ENCODE measurements at places on chromosomes 11 and 22.
A peak's percentile ranks its signal among the peaks of the same experiment; 100 is the strongest.

DNA sequence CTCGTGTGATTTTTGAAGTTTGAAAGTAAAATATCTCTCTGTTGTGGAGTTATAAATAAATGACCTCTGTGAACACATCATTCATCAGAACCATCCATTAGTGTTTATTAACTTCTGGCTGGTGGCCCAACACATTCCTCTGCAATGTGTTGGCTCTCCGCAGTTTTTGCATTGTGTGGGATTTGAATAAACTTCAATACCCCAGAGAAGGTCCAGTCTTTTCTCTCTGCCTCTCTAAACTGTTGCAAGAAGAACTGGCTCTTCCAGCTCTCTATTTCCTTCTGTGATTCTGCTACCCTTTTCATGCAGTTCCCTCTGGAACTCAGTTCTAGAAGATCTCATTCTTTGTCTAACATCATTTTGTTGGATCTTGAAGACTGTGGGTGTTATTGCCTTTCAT is 125.0 kb upstream of the ARHGAP42 start:
- no peak for DNase-seq

DNA sequence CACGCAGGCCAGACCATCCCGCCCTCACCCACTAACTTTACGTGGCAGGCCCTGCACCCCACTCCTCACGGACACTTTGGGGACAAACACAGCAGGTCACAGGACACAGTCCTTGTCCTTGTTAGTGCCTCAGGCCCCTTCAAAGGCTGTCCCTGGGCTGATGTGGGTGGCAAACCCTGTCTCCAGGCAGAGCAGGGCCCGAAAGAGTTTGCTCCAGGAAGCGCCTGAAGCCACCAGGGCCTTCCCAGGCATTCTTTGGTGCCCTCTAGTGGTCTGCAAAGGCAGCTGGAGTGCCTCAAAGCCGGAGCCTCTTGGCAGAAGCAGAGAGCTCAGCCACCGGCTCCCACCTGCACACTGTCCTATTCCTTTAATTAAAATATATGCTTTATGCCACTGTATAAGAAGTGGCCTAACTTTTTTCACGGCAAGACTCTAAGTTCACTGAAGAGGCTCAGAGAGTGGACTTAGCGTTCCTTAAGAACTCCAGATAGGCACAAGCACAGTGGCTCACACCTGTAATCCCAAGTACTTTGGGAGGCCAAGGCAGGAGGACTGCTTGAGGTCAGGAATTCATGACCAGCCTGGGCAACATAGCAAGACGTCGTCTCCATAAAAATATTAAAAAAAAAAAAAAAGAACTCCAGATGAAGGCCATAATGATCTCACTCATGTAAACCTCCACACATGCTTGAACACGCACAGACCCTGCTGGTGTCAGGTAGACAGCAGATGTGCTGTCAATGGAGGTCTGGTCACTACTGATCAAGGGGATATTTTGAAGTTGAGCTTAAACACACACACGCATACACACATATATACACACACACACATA is 11.1 kb downstream of the TXN2 start:
- peak; percentile 68 for DNase-seq

- no peak for DNase-seq
Observed at GRCh38 chr11:35035894-35036408, 103.0 kb upstream of the CD44 start.

DNA sequence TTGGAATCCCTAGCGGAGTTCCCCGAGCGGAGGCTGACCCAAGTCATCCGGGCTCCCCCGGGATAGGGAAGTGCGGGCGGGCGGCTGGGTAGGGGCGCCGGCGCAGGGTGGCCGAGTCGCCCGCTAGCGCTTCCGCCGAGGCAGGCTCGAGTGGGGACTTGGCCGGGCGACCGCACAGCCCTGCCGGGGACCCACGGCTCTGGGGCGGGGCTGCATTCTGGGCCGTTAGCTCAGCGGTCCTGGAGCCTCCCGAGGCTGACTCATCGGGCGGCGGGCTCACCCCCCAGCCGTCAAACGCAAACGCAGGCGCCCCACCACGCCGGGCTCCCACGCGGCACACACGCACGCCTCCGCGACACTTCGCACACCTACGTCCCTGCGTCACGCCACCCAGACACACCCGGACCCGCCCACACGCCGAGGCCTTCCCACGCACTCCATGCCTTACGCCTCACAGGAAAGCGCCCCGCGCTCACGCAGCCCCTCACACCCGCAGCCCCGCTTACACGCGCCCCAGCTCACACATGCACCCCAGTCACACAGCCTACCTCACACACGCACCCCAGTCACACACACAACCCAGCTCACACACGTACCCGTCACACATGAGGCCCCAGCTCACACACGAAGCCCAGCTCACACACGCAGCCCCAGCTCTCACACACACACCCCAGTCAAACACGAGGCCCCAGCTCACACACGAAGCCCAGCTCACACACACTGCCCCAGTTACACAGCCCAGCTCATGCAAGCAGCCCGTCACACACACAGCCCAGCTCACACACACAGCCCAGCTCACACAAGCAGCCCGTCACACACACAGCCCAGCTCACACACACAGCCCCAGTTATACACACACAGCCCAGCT is 1.2 kb downstream of the PHLDB1 start:
- peak; percentile 78 for DNase-seq

DNA sequence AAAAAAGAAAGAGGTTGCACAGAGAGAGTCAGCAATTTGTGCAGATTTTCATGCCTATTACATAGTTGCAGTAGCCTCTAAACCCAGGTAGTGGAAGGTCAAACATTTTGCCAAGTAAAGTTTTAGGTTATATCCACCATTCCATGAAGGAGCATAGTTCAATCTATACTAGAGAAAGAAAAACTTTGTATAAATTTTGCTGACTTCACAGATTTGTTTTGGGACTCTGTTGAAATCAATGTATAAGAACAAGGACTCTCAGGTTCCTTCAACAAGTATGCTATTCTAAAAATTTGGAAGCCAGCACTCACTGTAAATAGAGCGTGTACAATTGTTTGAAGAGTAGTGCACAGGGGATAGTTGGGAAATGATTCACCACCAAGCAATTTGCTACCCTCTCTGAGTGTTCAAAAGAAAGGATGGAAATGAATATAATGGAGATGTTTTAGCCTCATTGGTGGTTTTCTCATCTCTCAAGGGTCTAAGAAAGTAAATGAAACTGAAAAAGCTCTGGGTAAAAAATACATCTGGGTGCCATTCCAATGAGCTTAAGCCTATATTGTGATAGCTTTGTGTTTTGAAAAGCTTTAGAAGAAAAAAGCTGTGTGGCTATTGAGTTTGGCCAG is 508.4 kb upstream of the LUZP2 start:
- DNase-seq, result no peak

DNA sequence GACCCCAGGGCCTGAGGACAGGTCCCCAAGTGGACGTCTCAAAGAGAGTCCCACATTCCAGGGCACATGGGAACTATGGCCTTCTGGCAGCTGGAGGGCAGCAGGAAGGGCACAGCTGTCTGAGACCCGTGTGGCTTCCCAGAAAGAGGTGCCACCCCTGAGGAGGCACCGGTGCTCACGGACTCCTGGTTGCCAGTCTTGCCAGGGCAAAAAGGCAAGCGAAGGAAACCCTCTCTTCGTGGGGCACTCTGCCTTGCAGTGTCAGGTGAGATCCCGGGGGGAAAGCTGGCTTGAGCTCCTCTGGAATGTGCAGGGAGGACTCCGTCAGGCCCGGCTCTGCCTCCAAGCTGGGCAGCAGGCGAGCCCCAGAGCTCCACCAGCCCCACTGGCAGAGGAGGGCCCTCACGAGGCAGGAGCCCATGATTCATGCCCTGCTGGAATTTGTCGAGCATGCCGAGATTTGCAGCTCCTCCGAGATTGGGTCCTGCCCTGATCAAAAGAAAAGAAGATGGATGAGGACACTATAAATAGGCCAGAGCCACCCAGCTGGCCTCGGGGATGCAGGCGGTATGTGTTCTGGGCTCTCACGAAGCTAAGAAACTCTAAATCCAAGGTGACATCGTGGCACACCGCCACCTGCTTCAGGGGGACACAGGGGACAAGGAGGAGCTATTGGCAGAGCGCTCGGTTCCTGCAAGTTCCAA is 9.9 kb upstream of the CELSR1 start:
- DNase-seq, result no peak

GRCh38 chr11:369336-370018 is at the start of gene B4GALNT4:
B4GALNT4 (plus strand) TSS chr11:369499; CDS start chr11:369804, 305 bp downstream.
- peak; percentile 24 for DNase-seq

- no peak for DNase-seq
Observed at GRCh38 chr22:26418620-26419019, 10.4 kb upstream of the ASPHD2 start.

GRCh38 chr11:74754507-74755252 is 6.0 kb downstream of the RNF169 start:
- no peak for DNase-seq

- DNase-seq, result no peak
Observed at GRCh38 chr11:44743959-44744557, 17.3 kb downstream of the TSPAN18 start.

- DNase-seq, result no peak
Observed at GRCh38 chr11:21104641-21105040, 435.3 kb downstream of the NELL1 start.

DNA sequence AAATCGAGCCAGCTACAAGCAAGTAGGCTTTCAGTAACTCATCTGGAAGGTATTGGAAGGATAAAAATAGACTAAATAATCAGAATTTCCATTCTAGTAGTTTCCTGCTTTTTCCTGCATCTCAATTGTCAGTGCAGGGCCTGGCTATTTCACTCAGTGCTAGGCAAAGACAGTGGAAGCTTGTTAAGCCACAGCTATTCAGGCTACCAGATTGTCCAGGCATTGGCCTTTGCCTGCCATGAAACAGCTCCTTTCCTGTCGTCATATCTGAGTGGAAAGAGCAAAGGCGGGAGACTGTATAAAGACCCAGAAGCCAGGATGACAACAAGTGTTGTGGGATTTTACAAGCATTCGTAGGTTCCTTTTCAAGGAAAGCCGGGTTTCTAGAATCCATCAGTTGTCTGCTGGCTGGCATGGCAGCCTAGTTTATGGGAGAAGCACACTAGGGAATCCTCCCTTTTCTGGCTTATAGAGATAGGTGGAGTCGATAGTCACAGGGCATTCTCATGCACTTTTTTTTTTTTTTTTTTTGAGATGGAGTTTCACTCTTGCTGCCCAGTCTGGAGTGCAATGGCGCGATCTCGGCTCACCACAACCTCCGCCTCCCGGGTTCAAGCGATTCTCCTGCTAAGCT is 2.0 kb upstream of the TNRC6B start:
- DNase-seq, result no peak

- no peak for DNase-seq
Observed at GRCh38 chr11:2302896-2303626, 1.2 kb downstream of the TSPAN32 start.

GRCh38 chr11:131668500-131669400 is 298.3 kb downstream of the NTM start:
- DNase-seq, result peak; percentile 6

GRCh38 chr11:122765487-122766131 is 72.7 kb upstream of the CRTAM start:
- DNase-seq, result no peak

DNA sequence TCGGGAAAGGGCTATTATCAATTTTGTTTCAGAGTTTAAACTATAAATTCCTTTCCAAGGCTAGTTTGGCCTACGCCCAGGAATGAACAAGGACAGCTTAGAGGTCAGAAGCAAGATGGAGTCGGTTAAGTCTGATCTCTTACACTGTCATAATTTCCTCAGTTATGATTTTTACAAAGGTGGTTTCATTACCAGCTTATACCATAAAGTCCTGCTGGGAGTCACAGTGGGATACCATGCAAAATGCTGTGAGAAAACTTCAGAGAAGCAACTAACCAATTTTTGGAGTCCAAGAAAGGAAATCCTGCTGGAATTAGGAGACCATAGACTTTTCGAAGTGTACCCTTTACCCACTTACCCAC is 17.4 kb upstream of the ZC3H12C start:
- DNase-seq, result no peak

- DNase-seq, result no peak
Observed at GRCh38 chr11:8257003-8257664, 6.5 kb downstream of the LMO1 start.

DNA sequence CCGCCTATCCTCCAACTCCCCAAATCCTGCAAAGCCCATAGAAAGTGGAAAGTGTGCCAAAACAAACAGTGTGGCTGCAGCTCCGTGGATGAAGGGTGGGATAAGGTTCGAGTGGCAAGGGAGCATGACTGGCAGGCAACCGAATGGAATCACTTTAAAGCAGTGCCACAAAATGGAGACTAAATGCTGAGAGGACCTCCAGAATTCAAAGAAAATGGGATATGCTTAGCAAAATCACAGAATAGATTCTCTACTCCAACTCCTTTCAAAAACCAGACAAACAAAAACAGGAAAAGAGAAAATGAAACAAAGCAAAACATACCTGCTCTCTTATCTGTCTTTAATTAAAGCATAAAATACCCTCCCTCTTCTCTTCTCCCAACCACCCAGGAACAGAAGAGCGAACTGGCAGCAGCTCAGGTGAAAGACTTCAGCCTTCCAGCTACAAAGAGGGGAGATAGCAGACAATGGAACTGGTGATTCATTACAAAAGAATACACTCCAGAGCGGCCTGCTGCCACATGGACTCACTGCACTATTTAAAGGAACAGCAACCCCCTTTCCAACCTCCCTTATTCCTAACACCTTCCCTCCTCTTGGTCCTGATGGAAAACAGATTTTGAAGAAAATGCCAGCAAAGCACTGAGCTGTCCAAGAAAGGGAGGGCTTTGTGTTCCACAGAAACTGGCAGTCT is 118.5 kb downstream of the APOL5 start:
- no peak for DNase-seq

DNA sequence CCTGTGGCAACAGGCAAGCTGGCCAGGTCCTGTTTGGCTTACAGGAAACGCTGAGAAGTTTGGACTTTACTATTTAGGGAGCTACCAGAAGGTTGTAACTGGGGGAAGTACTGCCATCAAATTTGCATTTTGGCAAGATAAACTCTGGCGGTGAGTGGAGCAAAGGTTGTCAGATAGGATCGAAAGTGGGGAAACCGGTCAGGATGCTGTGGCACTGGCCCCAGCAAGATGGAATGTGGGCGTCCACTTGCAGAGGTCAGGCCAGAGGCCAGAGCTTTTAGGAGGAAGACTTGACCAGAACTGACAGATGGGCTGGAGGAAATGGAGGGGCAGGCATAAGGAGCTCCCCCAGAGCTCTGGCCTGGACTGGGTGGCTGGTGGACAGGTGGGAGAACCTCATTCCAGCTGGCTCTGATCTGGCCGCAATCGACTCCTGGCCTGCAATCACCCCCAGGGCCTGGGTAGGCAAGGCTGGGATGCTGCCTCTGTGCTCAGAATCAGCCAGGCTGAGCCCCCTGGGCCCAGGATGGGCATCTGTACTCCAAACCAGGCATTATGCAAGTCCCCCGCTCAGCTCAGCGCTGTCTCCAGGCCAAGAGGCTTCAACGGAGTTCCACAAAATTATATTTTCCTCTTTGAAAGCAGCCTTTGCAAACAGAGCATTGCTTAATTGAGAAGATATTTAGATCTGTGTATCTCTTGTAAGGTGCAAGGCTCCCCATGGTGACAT is 178.3 kb upstream of the NECTIN1 start:
- no peak for DNase-seq

GRCh38 chr11:129267716-129268115 is 75.6 kb upstream of the ARHGAP32 start:
- DNase-seq, result no peak

DNA sequence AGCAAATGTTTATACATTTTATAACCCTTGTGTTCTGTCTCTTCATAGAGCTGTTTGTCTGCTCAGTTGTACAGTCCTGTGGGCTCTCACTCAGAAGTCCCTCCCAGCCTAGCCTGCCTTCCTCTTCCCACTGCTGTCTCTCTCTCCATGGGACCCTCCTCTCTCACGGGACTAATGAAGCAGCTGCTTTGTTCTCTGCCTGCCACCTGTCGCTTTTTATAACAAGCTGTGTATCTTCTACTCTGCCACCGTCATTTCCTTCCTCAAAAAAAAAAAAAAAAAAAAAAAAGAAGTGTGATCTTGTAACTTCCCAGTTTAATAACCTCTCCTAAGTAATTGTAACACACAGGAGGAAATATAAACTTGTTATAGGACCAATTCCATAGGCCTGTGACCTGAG is 92.2 kb upstream of the ALKBH3 start:
- no peak for DNase-seq

Data from activated T-cell treated with anti-CD3 and anti-CD28 coated beads for 1 hour (primary cell).